Hematopoietic multipotent progenitor cell treated with erythropoietin and hydrocortisone succinate and interleukin-3 and kit ligand, for 8 days (in vitro differentiated cells): ENCODE measurements at places on chromosomes 4 and X.

DNA sequence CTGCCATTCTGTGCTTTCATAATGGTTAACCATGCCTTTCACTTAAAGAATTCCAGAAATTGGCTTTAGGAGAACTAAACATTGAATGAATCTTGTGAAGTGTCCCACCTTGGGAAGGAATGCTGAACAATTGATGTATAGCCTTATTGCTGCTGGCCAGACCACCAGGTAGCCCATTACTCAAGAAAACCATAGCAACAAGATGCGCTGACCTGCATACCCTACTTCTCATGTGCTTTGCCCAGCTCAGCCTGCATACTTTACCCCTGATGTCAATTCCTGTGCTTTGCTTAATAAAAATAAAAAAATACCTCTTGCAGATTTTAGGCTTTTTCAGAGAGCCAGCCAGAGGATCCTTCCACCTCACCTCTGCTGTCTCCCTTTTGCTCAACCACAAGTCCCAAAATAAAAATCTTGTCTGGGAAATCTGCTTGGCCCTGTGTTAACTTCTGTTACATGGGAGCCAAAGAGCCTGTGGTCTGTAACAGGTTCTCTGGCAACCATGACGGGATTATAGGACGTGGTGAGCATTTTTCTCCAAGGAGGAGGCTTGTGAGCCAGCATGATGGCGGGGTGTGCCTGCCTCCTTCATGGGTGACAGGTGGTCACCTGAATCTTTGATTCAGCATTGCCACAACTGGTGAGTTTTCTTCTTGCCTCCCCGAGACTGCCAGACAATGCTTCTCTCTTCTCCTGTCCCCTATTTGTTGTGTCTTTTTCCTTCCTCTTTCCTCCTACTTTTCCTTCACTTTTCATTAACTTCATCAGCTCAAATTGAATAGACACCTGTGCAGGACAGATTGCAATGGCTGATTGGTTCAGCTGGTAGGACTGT lies 106.8 kb downstream of the ARSJ start:
- no peak for DNase-seq

- DNase-seq = no peak
Measured at GRCh38 chr4:89528526-89529133, 221.0 kb upstream of the GPRIN3 start.

DNA sequence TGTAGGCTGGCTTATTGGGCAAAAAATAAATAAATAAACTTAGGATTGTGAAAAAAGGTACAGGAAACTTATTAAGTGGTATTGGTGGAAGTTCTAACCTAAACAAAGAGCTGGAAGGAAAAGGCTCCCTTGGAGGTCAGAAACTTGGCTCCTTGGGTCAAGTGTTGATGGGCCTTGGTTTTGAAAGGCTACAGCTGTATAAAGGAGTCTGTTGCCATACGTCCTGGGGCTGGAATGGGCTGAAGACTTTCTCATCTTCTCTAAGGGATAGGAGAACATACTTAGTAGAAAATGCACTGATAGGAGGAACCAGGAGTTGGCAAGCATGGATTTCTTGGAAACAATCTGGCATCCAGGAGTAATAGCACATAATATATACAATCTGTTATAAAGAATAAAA lies 56.6 kb downstream of the PDLIM5 start:
- DNase-seq = no peak

DNA sequence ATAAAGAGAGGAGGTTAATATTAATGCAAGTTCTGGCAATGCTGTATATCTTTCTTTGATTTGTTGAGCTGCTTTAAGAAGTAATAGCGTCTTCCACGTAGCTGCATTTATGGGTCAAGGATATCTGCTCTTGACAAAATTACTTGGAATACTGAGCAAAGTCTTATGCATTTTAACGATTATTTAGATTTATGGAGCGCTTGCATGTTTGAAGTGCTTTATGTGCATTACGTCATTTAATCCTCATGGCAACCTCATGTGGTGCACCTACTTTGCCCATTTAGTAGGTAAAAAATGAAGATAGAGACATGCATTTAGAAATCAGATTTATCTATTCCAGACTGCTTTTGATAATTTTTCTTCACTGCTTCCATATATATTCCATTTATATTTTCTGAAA lies 46.0 kb downstream of the DTHD1 start:
- no peak for DNase-seq

- no peak for DNase-seq
Measured at GRCh38 chr4:168856312-168856711, 153.7 kb downstream of the CBR4 start.

DNA sequence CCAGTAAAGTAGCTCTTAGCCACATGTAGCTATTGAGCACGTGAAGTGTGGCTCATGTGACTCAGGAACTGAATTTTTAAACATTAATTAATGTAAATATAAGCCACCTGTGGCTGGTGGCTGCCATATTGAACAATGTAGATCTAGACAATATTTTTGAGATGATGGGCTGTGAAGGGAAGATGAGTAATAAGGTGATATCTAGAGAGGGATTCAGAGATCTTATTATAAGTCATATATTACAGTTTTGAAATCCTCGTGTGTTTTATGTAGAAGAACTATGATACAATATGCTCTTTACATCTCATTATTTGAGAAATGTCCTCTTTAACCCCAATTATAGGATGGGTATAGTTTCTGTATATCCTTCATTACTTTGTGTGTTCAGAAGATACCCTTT lies 5.6 kb downstream of the GAR1 start:
- no peak for DNase-seq

DNA sequence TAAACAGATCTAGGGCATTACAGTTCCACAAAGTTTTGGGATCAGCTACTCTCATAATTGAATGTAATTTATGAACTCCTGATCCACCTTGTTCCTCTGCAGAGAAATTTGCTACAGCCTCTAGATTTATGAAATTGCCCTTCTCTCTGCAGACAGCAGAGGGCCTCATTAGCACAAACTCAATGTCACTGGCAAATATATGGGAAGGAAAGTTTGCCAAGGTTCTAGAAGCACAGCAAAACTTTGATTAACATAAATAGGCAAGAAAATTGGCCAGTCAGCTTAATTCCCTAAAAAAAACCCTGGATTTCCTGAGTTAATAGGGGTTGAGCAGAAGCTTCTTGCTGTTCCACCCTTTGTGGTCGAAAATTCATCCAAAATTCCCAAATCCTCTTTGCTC lies 31.5 kb downstream of the PRPS1 start:
- peak; percentile 67 for DNase-seq

DNA sequence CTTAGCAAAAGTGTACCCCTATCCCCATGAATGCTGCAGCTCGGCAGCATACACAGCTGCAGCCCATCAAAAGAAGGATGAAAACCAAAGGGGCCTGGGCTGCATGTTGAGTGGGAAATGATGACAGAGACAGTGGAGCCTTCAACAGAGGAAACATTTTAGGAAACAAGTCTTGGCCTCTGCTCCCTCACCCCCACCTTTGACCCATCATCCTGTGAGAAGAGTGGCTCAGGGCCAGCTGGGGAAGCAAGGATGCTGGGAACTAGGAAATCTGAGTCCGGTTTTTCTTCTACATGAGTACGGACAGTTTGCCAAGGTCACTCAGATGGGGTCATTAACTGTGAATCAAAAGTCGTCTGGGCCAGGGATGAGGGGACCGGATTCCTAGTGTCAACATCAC lies 37.2 kb downstream of the IDS start:
- DNase-seq = no peak

GRCh38 chr4:66331761-66332160 lies 661.5 kb upstream of the EPHA5 start:
- no peak for DNase-seq

DNA sequence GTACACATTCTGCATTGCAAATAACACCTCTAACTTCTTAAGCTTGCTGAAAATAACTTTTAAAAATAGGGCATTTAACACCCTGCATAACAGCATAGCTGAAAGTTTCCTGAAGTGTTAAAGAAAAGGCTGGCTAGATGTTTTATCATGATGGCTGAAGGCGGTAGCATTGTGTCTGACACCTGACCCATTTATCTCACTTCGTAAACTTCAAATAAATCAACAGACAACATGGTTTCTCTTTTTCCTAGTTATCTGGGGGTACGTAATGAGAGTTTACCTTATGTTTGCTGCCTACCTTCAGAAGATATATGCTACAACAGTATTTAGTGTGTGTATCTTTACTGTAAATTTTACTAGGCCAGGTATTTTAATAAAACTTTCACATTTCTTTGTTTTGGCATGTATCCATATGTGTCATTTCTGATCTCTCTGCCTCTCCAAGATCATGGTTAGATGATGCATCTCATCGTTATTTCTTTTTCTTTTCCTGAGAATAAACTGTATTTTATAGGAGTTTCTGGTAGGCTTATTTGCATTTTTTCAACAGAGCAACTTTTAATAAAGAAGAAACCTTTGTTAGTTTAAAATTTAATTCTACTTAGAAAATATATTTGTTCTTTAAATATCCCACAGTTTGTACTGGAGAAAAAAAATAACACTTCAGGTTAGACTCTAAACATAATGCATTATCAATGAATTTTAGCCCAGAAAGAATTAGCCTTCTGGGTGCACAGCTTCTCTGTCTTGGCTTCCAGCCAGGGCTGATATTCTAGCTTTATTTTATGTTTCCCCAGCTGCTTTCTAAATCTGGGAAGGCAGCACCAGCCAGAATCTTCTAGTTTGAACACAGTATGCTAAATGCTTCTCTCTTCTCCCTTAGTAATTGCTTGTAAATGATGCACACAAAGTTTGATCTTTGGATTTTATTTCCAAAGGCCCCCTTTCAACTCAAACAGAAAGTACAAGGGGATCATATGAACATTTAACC lies 2.9 kb downstream of the NDST4 start:
- no peak for DNase-seq

DNA sequence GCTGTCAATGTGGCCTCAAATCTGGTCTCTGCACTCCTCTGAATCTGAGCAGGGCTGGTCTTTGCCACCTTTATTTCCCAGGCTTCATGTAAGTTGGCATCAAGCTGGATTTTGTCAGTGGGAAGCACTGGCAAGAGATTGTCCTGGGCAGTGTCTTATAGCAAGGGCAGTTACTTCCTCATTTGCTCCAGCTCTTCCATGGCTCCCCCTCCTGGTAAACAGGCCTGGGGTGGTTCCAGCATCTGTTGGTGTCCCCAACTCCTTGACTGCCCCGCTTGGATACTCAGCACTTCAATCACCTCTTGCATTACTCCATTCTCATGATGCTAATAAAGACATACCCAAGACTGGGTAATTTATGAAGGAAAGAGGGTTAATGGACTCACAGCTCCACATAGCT lies 15.0 kb upstream of the REST start:
- no peak for DNase-seq

DNA sequence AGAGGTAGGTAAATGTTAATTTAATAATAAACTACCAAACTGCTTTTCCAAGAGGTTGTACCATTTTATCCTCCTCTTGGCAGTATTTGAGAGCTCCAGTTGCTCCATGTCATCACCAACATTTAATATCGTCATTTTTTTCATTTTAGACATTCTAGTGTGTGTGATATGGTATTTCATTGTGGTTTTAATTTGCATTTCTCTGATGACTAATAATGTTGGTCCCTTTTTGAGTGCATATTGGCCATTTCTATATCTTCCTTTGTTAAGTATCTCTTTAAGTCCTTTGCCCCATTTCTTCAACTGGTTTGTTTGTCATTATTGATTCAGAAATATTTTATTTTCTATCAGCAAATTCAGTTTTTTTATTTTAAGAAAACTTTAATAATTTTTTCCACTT lies 88.8 kb downstream of the MAPK10 start:
- no peak for DNase-seq

- no peak for DNase-seq
Measured at GRCh38 chr4:40912460-40913184, 162.9 kb downstream of the NSUN7 start.

- DNase-seq = no peak
Measured at GRCh38 chr4:152422817-152423320, 113.0 kb downstream of the FBXW7 start.

GRCh38 chrX:97398030-97398551 lies 514.4 kb downstream of the RPA4 start:
- DNase-seq = no peak

GRCh38 chrX:96430756-96431455 lies 253.7 kb upstream of the DIAPH2 start:
- no peak for DNase-seq

GRCh38 chrX:9196961-9197640 lies 163.2 kb upstream of the FAM9B start:
- no peak for DNase-seq

- DNase-seq = no peak
Measured at GRCh38 chrX:6131287-6131686, 97.4 kb downstream of the NLGN4X start.

DNA sequence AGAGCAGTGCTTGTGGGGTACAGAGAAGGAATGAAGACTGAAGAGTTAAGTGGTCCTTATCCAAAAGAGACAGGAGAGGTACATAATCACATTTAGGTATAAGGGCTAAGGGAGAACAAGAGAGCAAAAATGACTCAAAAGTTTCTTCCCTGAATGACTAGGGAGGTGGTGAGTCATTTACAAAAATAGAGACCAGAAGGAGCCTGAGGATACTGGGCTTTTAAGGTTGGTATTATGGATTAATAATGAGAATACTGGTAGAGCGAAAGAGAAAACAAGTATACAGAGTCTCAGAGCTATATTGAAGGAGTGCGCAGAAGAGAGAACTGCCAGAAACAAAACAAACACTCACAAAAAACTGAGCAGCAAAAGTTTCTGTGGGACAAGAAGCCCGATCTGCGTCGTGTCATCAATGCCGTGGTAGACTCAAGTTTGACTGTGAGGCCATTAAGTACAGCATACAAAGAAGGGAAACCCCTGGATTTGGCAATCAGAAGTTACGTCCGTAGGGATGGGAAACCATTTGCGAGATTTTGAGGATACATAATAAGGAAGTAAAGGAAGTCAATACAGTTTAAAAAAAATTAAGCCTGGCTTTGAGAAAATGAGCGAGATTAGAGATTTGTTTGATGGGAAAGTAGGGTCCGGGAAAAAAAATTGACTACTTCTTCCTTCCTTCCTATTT lies 129.1 kb upstream of the STIM2 start:
- DNase-seq = no peak

GRCh38 chr4:163621821-163622220 lies 127.3 kb downstream of the TMA16 start:
- DNase-seq = no peak

GRCh38 chr4:98939892-98940298 lies 11.0 kb upstream of the EIF4E start:
- DNase-seq = peak; percentile 77

GRCh38 chrX:75155827-75156525 lies at the start of gene ABCB7:
ABCB7 (minus strand) TSS chrX:75156283; CDS start chrX:75156272, 11 bp downstream.
- peak; percentile 85 for DNase-seq

DNA sequence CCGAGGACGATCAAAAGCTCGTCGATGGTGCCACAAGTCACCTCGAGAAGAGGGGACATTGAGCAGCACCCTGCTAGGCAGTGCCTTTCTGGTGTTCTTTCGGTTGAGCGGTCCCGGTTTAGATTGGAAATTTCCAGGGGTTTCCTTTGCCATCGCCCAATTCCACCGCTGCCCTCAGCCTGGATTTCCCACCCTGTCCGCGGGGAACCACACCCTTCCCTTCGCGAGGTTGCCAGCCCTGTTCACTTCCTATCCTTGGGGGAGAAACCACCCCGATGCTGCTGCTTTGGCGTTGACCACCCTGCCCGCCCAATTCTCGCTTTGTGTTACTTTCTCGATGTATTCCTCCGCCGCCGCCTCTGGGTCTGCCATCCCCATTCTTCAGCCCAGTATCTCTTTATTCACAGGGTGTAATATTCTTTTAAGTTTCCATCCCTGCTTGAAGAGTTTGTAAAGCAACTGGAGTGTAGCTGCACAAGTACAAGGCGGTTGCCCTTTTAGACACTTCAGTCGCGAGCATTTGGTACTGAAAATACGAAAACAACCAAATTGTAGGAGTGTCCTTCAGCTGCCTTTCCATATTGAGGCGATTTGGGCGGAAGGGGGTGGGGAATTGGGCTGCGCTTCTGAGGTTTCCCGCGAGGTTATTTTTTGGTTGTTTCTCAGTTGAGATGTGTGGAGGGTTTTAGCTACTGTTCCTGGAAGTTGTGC lies 1.1 kb downstream of the OGT start:
- DNase-seq = peak; percentile 56
